Caco-2 (cell line): ENCODE measurements at places on chromosomes 6 and 20.
A peak's percentile ranks its signal among the peaks of the same experiment; 100 is the strongest.

- no peak for DNase-seq
Measured at GRCh38 chr6:20112241-20112640, 100.0 kb downstream of the MBOAT1 start.

- DNase-seq = no peak
Measured at GRCh38 chr20:48282591-48283228, 497.4 kb upstream of the SULF2 start.

DNA sequence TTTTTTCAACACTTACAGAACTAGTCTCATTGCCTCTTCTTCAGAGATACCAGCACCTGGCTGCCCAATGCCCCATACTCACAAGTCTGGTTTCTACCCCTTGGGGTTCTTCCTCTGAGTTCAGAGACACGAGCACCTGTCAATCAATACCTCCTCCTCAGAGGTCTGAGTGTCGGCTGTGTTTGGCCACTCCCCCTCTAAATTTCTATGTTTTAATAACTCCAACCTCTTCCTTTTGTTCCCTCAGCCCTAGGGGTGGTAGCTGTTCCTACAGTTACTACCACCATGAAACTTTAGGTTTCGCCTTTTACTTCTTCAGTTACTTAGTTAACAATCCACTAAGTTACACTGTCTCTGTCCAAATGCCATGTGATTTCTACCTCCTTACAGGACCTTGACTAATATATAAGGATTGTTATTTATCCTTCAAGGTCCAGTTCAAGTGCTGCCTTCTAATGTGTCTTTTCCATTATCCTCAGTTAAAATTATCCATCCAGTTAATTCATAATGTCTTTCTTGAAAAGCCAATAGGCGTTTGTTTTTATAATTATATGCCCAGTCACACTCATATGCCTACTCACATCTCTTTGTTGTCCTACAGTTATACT, 14.6 kb upstream of the PHF20 start:
- no peak for DNase-seq

DNA sequence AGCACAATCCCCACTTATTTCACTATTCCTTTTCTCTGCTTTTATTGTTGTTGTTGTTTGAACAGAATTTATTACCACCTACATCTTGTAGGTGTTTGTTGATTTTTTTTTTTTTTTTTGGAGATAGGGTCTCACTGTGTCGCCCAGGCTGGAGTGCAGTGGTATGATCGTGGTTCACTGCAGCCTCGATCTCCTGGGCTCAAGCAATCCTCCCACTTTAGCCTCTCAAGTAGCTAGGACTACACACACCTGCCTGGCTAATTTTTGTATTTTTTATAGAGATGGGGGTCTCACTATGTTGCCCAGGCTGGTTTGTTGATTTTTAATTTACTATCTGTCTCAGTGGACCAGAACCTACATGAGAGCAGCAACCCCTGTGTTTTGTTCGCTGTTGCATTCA, 3.6 kb downstream of the ZSCAN12 start:
- no peak for DNase-seq

GRCh38 chr6:108728826-108729225, 119.4 kb upstream of the ARMC2 start:
- DNase-seq = peak; percentile 77

GRCh38 chr20:11406877-11407276, 510.8 kb upstream of the BTBD3 start:
- no peak for DNase-seq

GRCh38 chr6:69408886-69409285, 387.9 kb downstream of the LMBRD1 start:
- no peak for DNase-seq

DNA sequence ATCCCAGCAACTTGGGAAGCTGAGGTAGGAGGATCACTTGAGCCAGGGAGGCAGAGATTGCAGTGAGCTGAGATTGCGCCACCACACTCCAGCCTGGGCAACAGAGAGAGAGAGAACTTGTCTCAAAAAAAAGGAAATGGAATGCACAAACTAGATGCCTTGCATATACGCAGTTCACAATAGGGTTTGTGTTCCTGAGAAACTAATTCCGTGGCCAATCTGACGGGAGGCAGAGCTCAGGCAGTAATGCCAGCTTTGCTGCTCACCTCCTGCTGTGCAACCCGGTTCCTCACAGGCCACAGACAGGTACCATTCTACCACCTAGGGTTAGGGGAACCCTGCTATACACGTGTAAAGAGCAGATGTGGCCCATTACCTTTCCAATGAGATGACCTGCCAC, 1.4 kb downstream of the CDK5RAP1 start:
- no peak for DNase-seq

DNA sequence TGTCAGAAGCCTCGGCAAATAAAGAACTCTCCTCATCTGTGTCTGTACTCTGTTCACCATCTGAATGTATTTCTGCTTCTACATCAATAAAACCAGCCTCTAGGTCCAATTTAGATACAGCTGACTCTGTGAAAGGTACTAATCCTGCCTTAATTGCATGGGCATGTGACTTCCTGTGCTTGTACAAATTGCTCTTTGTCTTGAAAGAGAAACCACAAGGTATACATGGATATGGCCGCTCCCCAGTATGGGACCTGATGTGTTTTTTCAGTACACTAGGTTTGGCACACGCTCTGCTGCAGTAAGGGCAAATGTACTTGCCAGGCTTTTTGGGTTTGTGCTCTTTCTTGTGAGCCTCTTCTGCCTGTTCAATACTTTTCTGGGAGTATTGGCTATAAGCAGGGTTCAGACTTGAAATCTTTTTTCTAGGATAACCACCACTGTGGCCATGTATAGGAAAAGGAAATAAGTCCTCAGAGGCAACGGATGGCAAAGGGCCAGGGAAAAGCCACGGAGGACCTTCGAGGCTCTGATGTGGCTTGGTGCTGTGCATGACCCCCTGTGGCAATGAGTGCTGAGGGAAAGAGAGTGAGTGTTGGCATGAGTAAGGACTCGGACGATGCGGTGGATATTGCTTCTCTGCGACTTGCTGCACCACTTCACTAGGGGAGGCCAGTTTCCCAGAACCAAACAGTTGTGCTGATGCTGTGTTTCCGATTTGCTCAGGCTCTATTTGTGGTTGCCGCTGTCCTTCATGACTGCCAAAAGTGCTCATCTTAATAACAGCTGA, 170.9 kb downstream of the HIVEP2 start:
- DNase-seq = no peak

DNA sequence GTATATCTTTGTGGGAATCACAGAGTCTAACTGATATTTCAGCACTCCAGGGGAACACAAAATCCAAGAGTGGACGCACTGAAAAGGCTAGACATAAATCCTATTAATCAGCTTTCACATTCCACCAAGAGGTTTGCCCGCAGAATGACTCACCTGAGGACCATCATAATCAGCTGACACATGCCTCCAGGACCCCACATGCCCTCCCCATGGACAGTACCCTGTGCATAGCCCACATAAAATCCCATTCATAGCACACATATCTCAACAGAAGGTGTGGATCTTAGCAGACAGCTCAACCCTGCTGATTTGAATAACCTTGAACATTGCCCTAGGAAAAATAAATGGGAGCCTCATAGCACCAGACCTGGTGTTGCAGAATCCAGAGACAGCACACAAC, 246.8 kb upstream of the TENT5A start:
- no peak for DNase-seq
